ENCODE measurements at places on chromosomes 4 and X.

- no peak for DNase-seq
These were observed 10.1 kb upstream of the TBX22 start for GRCh38 chrX:80004458-80004857.

DNA sequence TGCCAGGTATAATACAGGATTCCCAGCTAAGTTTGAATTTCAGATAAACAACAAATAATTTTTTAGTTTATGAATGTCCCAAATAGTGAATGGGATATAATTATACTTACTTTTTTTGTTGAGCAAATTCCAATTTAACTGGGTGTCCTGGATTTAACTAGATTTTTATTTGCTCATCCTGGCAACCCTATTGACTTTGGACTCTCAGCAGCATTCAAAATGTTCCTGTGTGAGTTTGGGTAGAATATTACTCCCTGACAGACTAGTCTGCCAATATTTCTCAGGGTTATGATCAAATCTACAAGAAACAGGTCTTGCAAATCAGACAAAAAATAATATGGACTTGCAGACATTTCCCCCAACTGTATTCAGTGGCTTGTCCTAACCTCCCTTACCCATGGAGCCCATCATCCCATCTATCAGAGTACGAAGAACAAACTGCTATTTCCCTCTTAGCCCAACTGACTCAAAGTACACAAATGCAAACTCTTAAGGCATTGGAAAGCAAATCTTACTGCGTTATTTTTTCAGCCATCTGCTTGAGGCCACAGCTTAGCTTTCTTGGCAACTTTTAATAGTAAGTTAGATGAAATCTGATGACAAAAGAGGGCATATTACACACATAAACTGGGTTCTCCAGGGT lies 20.7 kb downstream of the SETD7 start:
- DNase-seq: no peak

DNA sequence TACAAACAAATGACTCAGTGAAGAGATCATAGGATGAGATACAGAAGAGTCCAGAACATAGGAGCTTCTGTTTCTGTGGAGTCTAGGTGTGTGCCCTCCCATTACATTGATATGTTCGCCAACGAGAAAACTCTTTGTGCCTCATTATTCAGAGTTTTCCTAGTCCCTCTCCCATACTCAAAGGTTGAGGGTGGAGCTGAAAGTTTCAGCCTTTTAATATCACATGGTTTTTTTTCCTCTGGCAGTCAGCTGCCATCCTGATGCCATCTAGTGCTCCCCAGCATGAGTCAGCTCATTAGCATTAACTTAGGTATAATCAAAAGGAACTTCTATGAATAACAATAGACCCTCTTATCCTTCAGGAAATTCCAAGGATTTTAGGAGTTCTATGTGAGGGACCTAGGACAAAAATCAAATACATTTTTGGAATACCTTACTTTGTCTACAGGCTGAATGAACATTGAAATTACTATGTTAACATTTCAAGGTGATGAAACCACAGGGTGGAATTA lies 559.6 kb upstream of the AMOT start:
- DNase-seq: no peak

DNA sequence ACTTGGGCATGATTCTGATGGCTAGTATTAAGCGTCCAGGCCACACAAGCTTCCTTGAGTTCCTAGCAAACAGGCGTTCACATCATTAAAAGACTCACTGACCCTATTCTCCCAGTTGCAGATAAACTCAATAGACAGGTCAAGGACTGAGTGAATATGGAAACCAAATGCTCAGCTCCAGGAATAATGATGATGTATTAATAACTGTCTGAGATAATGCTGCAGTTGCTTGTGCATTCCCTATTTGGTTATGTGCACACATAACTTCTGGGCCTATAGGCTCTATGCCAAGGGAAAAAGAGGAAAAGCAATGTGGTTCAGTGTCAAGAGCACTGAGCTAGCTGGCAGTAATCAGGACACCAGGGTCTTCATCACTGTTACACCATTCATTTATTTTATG lies 3.5 kb downstream of the RAB9B start:
- no peak for DNase-seq

- no peak for DNase-seq
These were observed 83.8 kb downstream of the CCKAR start for GRCh38 chr4:26406346-26406975.

GRCh38 chr4:73606465-73606974 lies 13.7 kb downstream of the RASSF6 start:
- DNase-seq: no peak

- DNase-seq: no peak
These were observed 212.9 kb upstream of the SLC7A11 start for GRCh38 chr4:138455097-138455496.

DNA sequence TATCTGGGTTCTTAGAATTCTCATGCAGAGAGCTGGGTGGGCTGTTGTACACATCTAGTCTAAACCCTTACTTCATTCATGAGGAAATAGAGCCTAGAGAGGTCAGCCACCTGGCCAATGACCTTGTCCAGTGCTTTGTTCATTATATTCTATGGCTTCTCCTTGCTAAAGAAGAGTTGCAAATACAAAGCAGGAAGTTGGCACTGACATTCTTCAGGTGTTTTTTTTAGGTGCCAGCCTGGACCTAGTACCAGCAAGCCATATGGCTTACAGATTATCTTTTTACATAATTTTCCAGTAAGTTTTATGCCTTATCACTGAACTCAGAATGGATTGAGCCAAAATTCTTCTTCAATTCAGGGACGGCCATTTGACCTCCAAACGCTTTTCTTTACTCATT lies 54.7 kb upstream of the PGM2 start:
- no peak for DNase-seq

GRCh38 chrX:132651421-132652086 lies 162.7 kb upstream of the MBNL3 start:
- peak; percentile 9 for DNase-seq

All from HEK293T (cell line).